Activated CD8-positive, alpha-beta memory T cell treated with anti-CD3 and anti-CD28 coated beads, Interleukin-2, amount 50 U/mL, for 48 hours (primary cell): ENCODE measurements at places on chromosomes 12 and 14.

DNA sequence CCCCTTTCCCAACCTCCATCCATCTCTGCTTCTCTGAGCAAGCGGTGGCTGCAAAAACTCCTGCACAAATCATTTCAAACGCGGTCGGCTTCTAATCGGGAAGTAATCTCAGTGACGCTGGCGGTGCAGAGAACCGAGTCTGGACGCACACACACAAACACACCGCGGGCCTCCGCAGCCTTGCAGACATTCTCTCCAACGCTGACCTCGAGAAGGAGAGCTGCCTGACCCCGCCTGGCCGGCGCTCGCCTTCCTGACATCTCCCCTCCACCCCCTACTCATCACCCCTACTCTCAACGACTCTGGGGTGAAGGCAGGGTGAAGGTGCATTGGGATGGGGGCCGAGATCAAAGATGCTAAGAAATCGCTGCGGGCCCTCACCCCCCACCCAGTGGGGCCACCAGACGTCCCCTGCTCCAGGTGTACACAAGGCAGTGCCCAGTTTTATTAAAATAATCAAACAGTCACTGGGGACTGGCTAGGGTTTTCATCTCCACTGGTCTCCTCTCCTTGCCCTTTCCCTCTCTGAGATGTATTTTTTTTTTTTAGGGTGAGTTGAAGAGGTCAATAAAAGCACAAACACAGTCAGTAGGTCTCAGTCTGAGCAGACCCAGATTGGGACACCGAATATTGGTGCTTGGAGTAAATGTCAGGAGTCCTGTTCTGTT lies 506 bp upstream of the TBX5 start:
- DNase-seq, result no peak

GRCh38 chr14:90499908-90500664 lies 103.3 kb downstream of the CALM1 start:
- no peak for DNase-seq

- DNase-seq, result no peak
These were observed 141.7 kb upstream of the GARIN6 start for GRCh38 chr12:99505805-99506204.

- DNase-seq, result no peak
These were observed 54.6 kb upstream of the CCDC175 start for GRCh38 chr14:59631237-59631636.

DNA sequence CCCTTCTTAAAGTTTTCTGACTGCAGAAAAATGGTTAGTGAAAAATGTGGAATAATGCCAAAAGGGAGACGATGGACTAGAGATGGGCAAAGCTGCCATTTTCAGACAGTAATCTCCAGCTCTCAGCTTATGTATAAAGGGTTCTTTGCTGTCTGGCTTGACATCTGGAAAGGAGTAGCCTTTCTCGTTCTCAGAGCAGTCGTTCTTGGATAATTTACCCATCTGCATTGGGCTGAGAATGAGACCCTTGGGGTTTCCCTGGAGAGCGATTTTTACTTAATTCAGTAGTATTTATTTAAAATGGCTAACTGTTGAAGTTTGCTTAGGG lies 1.2 kb downstream of the NUDT4 start:
- DNase-seq, result no peak

GRCh38 chr12:62931477-62931876 lies 3.5 kb downstream of the PPM1H start:
- DNase-seq, result no peak

GRCh38 chr12:132424811-132425210 lies 65.1 kb upstream of the FBRSL1 start:
- DNase-seq, result no peak

DNA sequence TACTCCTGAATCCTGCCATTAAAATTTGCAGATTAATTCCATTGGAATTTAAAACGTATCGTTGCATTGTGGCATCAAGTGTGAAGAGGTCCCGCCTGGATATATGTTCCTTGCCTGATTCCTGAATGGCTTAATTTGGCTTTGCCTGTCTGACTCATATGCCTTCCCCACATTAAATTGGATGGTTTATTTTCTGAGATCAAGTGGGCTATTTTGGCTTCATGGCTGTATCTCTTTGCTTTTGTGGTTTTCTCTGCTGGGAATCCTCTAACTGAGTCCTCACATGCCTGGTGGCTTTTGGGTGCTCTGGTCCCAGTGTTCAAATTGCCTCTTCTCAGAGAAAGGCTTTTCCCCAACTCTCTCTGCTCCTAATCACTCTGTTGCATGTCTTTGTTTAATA lies 127.9 kb upstream of the DYRK2 start:
- DNase-seq, result no peak

GRCh38 chr14:79278286-79278797 lies 933.0 kb downstream of the DIO2 start:
- DNase-seq, result no peak

DNA sequence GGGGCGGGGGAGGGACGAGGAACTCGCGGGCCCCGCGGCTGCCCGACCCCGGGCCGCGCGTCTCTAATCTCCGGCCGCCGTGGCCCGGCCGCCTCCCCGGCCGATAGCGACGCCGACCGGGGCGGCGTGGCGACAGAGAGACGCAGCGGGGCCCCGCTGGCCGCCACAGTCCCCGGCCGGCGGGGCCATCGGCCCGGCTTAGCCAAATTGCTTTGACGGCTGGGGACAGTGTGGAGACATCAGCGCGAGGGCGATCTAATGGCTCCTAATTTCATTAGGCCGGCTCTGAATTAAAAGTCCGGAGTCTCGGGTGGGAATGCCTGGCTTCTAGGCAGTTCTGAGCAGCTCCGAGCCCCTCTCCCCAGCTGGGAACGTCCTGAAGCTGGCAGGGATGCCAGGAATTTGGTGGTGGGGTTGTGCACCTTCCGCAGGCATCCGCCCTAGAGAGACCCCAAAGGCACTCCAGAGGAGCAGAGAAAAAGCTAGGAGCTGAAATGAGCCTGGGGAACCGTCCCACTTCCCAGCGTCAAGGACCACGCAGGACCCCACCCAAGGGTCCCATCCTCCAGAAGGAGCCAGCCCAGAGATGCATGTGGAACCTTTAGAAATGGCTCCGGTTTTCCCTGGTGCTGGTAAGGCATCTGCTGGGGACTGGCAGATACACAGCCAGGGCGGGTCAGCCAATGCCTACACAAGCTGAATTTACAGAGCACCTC lies 9.6 kb downstream of the TBX5 start:
- no peak for DNase-seq

- no peak for DNase-seq
These were observed 109.4 kb downstream of the DACT1 start for GRCh38 chr14:58747181-58747580.

GRCh38 chr12:49961111-49961922 lies at the start of gene AQP5:
Gene AQP5, plus strand, starts transcription at chr12:49961872. Its CDS starts 146 bp downstream, at chr12:49962018.
- no peak for DNase-seq

- no peak for DNase-seq
These were observed 5.9 kb downstream of the TBX3 start for GRCh38 chr12:114678028-114678427.

GRCh38 chr12:52522346-52523011 lies 2.3 kb upstream of the KRT5 start:
- peak; percentile 36 for DNase-seq

DNA sequence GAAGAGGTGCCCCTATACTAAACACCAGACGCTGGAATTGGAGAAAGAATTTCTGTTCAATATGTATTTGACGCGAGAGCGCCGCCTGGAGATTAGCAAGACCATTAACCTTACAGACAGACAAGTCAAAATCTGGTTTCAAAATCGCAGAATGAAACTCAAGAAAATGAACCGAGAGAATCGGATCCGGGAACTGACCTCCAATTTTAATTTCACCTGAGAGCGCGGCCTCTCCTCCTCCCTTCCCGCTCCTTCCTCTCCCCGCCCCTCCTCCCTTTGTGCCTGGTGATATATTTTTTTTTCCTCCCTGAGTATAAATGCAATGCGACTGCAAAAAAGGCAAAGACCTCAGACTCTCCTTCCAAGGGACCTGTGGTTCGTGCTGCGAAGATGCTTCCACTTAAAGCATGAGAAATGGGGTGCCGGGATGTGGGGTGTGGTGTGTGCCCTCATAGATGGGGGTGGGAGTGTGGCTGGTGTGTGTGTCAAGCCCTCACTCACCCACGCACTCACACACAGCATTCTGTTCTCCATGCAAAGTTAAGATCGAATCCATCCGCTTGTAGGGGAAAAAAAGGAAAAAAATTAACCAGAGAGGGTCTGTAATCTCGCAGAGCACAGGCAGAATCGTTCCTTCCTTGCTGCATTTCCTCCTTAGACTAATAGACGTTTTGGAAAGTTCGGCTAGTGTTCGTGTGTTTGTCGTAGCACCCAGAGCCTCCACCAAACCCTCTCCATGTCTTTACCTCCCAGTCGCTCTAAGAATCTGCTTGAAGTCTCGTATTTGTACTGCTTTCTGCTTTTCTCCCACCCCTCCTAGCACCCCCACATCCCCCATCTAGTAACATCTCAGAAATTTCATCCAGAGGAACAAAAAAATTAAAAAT lies 4.5 kb downstream of the HOXC10 start:
- no peak for DNase-seq

DNA sequence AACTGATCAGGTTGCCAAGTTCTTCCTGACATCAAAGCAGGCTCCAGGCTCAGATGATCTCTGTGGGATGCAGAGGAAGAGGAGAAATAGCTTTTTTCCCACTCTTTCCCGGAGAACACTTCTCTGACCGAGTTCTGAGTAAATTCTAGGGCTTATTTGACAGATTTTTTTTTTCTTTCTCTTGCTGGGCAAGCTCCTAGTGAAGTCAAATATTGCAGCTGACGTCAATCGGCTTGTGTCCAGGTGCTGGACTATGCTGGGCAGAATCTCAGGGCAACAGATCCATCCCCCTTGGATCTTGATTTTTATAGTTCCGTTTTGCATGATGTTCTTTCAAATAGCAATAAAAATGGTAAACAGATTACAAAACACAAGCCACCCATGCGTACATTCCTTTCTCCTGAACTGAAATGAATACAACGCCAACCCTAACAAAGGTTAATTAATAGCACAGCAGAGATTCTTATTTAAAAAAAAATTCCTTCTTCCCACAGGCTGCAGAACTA lies 182.2 kb downstream of the NOVA1 start:
- DNase-seq, result no peak

DNA sequence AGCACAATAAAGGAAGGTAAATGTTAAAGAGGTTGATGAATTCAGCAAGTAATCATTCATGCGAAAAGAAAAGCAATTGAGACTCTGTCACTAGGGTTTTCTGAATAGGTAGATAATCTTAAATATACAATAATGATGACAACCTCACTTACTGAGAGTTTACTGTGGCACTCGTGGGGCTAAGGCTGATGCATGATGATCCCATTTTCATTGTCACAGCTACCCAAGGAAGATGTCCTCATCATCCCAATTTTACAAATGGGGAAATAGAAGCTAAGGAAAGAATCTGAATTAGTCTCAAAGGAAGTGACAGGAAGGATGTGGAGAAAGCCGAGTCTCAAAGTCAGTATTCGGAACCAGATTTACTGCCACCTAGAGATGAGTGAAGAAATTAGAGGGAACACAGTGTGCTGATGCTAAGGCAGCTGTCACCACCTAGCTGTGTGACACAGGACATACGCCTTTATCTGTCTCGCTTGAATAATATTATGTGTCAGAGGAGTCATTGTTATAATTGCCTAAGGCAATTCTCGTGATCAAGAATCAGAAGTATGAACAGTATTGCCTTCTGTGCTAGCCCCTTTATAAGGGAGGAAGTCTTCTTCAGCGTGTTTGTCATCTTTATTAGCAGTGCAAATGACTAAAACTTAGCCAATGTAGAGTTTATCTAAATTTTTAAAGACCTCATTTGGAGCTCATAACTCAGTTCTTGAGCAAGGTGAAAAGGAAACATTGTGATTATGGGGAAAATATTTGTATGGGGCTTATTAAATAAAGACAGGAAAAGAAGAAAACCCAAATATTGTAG lies 63.2 kb downstream of the ERGIC2 start:
- no peak for DNase-seq

GRCh38 chr12:89959179-89959578 lies 250.5 kb upstream of the ATP2B1 start:
- no peak for DNase-seq

GRCh38 chr12:3896801-3897351 lies 23.7 kb upstream of the PARP11 start:
- no peak for DNase-seq

GRCh38 chr12:116595186-116595585 lies 36.0 kb downstream of the MAP1LC3B2 start:
- DNase-seq, result no peak

DNA sequence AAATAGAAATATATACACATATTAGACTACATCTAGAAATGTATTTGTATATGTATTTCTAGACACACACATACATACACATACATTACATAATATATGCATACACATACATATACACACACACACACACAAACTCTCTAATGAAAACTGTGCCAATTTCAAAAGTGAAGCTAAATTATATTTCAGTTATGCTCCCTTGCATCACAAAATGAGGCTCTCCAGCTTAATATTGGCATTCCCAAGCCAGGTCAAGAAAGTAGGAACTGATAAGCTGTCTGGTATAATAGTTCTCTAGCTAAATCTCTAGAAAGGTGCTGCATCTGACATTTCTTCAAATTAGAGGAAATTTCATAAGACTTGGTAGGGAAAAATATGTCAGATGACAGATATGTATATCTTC lies 56.9 kb downstream of the GARIN6 start:
- DNase-seq, result no peak

GRCh38 chr12:126742241-126742641 lies 1524.7 kb upstream of the TMEM132C start:
- no peak for DNase-seq

GRCh38 chr14:61562321-61563161 lies 132.8 kb upstream of the HIF1A start:
- DNase-seq, result no peak

DNA sequence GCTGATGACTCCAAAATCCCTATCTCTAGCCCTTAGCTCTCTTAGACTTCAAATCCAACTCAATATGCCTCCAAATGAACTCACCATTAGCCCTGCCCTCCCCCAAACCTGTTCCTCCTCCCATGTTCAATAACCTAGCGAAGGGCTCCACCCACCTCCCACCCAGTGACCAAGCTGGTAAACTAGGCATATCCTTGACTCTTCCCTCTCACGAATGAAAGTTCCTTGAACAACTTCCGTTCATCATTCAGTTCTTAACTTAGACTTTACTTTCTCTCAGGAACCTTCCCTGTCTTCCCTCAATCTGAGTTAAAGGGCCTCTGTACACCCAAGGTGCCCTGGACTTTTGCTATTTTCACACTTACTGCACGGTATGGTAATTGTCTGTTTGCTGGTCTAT lies 1.9 kb upstream of the KLHDC1 start:
- DNase-seq, result no peak

GRCh38 chr12:132085291-132085635 lies 58.9 kb downstream of the DDX51 start:
- DNase-seq, result peak; percentile 62

GRCh38 chr14:21702316-21702715 lies 28.7 kb upstream of the OR4E1 start:
- no peak for DNase-seq

GRCh38 chr12:14216405-14217294 lies 148.8 kb upstream of the ATF7IP start:
- no peak for DNase-seq
